ENCODE measurements at places on chromosomes 2 and 18.

DNA sequence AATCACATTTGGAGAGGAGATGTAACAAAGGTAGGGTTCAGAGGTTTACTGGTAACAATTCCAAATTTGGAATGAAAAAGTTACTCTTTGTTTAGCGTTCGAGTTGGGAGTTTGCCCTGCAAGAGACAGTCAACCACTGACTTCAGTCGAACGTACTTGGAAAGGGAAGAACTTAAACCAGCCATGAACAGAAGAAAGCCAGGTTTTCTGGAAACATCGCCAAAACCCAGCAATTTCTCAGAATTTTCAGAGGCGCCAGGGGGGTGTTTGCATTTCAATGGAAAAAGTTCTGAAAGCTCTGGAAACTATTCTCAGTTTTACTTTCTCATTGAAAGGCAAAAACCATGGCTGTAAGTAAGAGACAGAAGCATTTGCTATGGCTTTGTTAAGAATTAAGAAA, 28.5 kb upstream of the AQP4 start:
- DNase-seq = no peak

GRCh38 chr2:66113988-66114625, 320.8 kb upstream of the MEIS1 start:
- no peak for DNase-seq

DNA sequence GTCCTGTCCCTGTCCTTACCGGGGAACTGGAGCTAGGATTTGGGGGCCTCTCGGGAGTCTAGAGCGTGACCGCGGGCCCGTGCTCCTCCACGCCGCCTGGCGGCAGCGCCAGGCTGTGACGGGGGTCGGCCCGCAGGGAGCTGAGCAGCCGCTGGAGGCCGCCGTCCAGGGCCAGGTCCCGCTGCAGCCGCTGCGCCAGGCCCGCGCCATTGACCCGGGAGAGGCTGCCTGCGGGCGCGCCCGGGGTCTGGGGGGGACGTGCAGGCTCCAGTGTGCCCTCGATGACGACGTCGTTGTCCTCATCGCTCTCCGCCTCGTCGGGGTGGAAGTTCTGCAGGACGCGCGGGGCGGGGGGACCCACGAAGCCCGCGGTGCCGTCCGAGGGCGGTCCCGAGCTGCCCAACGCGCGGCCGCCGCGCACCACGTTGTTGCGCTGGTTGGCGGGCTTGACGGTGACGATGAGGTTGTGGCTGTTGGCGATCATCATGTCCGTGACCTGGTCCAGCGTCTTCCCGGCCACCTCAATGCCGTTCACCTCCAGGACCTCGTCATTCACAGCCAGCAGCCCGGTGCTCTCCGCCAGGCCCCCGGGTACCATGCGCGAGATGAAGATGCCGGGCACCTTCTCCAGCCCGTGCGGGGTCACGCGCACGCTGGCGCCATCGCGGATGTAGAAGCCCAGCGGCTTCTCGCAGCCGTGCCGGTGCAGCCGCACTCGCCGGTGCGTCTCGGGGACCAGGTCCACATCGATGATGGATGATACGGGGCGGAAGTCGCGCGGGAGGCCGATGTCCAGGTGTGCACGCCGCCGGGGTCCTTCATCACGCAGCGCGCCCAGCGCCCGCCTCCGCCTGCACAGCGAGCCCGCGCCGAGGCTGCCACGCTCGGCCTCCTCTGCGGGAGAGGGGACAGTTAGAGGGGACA, 50.9 kb downstream of the ADNP2 start:
- DNase-seq = no peak

- DNase-seq = peak; percentile 67
These were observed at the start of gene COPS8 for GRCh38 chr2:237085248-237086221. Gene COPS8, plus strand, starts transcription at chr2:237085889. Its CDS starts 76 bp downstream, at chr2:237085965.

DNA sequence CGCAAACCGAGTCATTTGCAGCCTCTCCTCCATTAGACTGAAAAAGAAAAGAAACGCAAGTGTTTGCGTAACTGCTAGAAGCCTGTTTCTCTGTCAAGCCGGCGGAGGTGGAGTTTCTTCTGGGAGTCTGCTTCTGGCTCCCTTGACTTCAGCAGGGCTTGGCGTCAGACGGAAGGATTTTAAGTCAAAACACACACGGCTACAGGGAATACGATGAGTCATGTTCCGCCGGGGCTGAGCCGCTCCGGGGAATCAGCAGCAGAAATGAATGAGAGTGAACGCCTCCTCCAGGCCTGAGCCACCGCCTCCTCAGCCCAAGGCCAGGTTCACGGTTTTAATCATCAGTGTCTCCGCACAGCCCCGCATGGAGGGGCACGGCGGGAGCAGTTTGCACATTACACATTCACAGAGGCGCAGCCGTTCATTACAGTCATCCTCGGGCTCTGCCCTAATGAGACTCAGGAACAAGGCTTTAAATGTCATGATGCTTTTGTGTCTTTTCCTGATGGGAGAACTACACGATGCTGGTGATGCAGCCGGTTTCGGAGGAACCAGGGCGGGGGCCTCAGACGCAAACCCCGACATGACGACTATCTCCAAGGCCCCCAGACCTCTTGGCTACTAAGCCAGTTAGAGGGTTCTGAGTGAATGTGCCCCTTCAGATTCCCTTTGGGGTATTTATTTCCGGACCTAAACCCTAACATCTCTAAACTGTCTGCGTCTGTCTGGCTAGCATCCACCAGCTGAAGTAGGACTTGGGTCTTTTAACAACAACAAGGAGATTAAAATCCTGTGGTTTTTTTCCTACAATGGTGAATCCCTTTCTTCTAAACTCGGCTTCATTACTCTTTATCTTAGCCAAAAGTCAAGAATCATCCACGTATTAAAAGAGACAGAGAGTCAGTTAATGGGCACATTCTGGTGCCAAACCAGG, 11.1 kb upstream of the SCG2 start:
- DNase-seq = no peak

- no peak for DNase-seq
These were observed 355.1 kb downstream of the EN1 start for GRCh38 chr2:118492335-118492734.

DNA sequence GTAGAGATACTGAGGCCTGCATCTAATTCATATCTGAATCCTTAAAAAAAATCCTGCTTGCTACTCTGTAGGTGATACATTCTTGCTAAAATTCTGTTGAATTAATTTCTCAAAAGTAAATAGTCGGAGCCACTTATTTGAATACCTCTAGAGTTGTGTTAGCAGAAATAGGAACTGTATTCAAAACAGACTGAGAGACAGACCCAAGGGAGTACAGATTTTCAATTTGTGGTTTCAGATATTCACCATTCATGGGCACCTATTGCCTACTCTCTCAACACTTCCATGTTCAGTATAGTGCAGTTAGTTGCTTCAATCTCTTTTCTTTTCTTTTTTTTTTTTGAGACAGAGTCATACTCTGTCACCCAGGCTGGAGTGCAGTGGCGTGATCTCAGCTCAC, 46.6 kb upstream of the CTLA4 start:
- DNase-seq = no peak

Data from iPS DF 19.7 (cell line).